Daoy (cell line): ENCODE measurements at places on chromosomes 3 and 15. TPM values are rescaled to one million over a fixed set of nuclear protein-coding genes. Genes with fewer than 3 reads are reported as not detected.

The ZMYND10 gene
- total RNA-seq: 0.06 and 0.17 TPM in 2 replicates

The APBA2 gene
- total RNA-seq: 21.5 and 27.5 TPM in 2 replicates

- no peak for DNase-seq
These were observed 30.5 kb downstream of the FAH start for GRCh38 chr15:80183306-80183705.

DNA sequence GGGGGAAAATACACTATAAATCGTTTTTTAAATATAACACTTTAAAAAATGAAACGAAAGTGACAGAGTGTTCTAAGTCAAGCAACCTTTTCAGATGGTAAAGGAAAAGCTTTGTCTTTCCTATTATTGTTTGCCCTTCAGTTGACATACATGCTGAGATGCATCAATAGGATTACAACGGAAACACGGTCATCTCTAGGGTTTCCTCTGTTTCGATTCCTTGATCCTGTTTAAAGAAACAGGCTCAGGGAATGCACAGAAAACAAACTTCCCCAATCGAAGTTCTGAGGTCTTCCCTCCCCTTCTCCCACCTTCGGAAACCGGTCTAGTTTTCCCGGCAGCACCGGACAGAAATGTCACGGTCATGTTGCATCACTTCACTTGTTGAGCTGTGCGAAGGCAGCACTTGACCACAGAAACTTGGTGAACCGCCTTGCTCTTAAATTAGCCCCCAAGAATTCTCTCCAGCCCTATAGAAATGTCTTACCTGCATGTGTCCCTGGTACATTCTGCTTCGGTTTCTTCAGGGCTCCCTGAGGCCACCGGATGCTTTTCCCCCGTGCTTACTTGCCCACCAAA, 556 bp downstream of the PEX5L start:
- peak; percentile 4 for DNase-seq

DNA sequence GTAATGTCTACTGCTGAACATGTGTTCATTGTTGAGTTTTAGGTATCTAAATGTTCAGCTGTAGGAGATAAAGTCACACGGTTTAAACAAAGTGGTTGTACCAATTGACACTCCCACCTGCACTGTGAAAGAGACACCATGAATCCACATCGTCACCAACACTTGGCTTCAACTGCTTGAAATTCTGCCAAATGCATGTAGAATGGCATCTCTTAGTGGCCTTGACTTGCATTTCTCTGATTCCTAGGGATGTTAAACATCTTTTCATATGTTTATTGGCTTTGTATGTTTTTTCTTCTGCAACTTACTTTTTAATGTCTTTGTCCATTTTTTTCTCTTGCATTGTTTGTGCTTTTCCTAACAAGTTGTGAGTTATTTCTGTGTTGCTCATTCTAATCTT, 43.4 kb downstream of the RPLP1 start:
- no peak for DNase-seq

DNA sequence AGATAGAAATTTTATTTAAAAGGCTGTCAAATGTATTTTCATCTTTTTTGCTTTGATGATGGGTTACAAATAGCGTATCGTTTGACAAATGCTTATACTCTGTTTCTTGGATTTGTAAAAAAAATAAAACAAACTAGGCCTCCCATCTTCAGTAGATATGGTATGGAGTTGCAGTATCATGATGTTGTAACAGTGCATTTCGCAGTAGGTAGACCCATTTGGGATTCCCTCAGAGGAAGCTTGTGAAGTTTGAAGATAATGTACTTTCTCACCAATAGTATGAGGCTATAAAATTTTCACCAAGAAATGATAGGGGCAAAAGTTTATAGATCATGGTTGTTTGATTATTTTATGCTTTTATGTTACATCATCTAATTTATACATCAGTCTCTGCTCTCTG, 10.8 kb downstream of the MBNL1 start:
- DNase-seq: no peak

GRCh38 chr3:11523572-11524101, 120.1 kb downstream of the VGLL4 start:
- no peak for DNase-seq

The AQR gene
- total RNA-seq: 21.5 and 23.1 TPM in 2 replicates

DNA sequence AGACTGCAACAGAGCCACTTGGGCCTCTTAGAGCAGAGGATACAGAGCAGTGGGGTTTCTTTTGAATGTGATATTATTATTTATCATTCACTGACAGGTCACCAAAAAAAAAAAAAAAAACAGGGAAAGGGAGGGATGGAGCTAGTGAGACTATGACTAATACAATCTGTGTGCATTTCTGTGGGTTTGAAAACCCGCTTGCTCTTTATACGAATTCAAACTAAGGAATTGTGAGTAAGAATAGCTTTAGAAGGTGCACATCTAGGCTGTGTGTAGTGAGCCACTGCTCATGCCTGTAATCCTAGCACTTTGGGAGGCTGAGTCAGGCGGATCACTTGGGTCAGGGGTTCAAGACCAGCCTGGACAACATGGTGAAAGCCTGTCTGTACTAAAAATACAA, 186.6 kb upstream of the MANF start:
- peak; percentile 15 for DNase-seq

GRCh38 chr15:28955993-28956421, 70.2 kb downstream of the APBA2 start:
- peak; percentile 68 for DNase-seq
